Stimulated activated CD8-positive, alpha-beta memory T cell treated with anti-CD3 and anti-CD28 coated beads, Interleukin-4, amount 100 ng/mL, for 24 hours (primary cell): ENCODE measurements at places on chromosomes 16 and 17.

DNA sequence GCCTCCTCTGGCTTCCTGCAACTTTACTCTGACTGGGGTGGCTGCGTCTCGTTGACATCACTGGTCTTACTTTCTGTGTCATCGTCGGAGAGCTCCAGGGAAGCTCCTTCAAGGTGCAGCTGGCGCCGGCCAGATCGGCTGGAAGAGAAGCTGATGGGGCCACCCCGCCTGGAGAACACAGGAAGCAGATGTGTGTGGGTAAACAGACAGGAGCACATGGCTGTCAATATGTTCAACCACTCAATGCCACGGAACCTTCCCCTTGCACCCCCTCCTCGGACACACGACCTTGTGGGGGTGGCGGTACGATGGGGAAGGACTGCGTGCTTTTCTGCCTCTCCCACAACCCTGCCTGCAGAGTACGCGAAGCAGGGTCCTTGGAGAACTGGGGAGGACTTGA is 40.1 kb downstream of the NDEL1 start:
- DNase-seq = no peak

- DNase-seq = no peak
Observed at GRCh38 chr16:67661101-67661761, 471 bp downstream of the PARD6A start.

- DNase-seq = no peak
Observed at GRCh38 chr17:17830269-17830567, 6.6 kb downstream of the SREBF1 start.

GRCh38 chr17:63138713-63139112 is 172.7 kb downstream of the TANC2 start:
- DNase-seq = no peak
